ENCODE measurements at places on chromosomes 2 and 18.

GRCh38 chr2:220783671-220784070 is 788.4 kb downstream of the EPHA4 start:
- no peak for DNase-seq

DNA sequence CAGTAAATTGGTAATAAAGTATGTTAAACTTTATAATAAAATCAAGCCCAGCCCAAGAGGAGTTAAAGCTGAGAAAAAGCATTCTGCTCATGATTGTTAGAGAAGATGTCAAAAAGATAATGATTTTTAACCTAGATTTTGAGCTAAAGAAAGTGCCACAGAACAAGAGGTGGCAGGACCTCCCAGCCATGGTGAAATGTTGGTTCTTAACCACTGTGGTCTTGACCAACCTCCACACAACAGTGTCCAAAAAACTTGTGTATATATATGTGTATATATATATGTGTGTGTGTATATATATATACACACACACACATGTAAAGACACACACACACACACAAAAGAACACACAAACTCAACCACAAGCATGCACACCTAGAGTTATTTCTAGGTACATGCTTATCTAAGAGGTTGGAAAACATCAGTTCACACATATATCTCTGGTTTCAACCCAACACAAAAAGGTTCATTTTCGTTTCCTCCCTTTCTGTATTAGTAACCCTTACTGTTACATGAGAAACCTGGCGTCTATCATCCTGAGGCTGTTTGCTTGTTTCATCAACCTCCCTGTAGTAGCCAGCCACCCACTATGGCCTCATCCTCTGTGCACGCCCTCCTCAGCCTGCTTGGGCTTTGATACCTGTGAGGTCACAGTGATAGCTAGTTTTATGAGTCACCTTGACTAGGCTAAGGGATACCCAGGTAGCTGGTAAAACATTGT is 631.8 kb upstream of the ID2 start:
- no peak for DNase-seq

DNA sequence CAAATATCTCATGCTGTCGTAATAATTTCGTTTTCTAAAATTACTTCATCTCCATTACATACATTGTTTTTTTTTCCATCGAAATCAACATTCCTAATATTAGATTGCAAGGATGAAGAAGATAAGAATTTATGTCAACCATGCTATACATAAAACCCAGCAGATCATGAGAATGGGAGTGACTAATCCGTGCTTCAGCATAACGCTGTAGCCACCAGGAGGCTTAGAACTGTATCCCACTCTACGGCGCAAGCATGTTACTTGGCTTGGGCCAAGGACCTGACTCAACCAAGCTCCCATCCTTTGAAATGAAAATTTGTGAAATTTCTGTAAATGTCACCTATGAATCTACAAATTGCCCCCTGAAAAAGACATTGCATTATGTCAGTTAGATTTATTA is 392.5 kb downstream of the FIGN start:
- DNase-seq, result no peak

GRCh38 chr2:20617081-20617575 is 33.8 kb downstream of the HS1BP3 start:
- no peak for DNase-seq

GRCh38 chr2:54957321-54957999 is 92.8 kb downstream of the RTN4 start:
- DNase-seq, result no peak

DNA sequence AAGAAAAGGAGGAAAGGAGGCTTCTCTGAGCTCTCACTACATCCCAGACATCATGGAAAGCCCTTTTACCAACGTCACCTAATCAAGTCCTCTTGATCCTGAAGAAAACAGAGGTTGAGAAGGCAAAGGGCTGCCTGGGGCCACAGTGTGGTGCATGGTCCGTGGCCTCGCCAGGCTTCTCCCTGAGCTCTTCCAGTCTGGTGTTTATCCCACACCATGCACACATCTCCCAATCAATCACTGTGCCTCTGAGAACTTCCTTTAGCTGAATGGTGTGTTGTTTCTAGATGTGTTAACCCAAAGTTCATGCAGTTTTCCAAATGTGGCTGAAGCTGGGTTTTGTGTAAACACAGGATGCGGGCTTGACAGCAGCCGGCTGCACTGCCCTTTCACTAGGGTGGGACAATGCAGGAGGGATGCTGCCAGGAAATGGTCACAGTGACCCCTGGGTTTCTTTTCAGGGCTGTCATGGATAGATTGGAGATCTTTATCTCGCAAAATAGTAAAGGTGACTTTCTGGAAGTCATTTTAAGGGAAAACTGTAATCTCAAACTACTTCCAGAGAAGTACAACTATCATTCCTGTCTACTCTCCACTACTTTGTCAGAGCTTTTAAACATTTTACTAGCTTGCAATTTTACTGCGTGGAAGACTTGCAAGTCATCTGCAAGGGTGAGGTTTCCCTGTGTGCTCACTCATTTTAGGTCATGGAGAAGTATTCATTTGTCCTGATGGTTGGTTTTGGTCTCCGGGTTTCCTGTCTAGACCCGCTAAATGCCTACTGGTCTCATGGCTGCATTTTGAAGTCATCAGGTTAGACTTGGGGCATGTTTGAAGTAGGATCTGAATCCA is 54.6 kb downstream of the IL1R2 start:
- no peak for DNase-seq
